ENCODE measurements at places on chromosomes 2 and 18.

DNA sequence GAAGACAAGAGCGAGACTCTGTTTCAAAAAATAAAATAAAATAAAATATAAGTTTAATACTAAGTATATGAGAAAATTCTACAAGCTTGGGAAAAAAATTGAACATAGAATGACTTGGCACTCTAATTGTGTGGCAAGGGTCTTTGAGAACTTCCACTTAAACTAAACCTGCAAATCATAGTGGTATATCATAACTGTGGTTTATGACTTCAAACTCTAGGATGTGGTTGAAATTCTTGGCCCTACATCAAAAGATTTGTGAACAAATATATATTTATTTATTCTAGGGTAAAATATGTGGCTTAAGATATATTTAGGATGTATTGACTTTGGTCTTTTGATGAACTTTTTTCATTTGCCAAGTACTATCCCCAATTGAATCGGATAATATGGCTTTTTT is 3.1 kb upstream of the FAM171B start:
- no peak for DNase-seq

GRCh38 chr2:122500316-122501105 is 745.1 kb downstream of the TSN start:
- no peak for DNase-seq

GRCh38 chr2:7127156-7127555 is 209.9 kb downstream of the RNF144A start:
- DNase-seq, result no peak

DNA sequence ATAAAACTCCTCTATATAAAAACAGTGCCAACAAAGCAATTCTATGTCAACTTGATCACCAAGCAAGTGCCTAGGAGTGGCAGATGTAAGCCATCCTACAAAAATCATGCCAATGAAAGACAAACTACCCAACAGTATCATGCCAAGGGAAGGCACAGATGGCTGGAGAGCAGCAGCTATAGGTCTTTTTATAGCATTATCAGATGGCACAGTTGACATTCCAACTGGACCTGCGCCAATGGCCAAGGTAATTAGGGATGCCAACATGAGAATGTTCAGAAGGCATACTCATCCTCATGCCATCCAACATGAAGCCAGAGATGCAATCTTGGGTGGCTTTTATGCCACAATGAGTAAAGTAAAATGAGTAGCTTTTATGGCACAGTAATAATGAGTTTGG is 237.3 kb downstream of the OTX1 start:
- DNase-seq, result no peak

DNA sequence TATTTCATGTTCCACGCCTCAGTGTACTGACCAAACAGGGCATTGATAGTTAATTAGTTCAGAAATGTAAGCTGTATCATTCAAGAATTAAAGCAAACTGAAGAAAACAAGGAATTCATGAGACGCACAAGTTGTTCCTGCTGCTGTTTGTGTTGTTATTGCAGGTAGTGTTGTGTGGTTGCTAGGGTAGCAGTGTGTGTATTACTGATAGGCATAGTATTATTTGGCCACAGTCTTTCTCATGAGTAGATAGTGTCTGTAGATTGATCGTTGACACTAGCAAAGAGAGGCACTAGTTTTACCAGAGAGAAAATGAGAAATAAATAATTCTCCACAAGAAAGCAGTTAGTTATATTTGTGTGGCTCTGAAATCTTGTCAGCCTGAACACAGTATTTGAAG is 548.6 kb downstream of the LRP1B start:
- no peak for DNase-seq

- no peak for DNase-seq
These were observed 268.0 kb upstream of the TANK start for GRCh38 chr2:160892204-160892603.

DNA sequence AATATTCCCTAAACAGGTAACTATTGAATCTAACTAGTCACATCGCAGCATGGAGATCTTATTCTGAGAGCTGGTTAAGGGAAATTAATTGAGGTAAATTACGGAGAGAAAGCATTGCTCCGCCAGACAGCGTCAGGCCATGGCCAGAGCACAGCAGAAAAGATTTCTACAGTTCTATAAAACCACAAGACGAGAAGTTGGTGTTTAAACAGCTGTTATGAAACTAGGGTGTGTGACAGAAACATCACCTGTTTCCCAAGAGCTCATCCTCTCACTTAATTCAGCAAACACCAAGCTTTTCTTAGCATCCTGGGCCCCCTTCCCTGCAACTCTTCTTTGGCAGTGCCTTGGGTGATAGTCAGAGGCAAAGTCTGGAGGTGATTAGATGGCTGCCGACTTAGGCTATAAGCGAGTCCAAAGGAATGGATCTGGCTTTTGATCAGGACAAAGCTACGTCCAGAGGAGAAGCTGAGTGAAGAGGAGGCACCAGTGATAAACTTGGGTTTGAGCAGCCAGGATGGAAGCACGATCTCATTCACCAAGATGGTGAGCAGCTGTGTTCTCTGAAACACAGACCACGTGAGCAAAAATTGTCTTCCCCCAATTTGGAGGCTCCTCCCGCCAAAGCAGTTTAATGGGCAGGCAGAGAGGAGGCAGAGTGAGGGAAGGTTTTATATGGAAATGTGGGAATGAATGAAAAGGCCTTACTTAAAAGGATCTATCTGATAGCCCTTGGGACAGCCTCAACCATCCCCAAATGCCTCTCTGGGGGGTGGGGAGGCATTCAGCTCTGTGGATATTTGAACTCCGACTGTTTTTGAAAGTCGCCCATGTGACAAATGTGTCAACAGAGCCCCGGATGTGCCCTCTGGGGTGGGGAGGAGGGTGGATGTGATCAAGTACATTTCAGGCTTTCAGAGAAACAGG is 57.8 kb downstream of the PKDCC start:
- peak; percentile 43 for DNase-seq

GRCh38 chr2:206797376-206797775 is 32.0 kb downstream of the FASTKD2 start:
- DNase-seq, result no peak

DNA sequence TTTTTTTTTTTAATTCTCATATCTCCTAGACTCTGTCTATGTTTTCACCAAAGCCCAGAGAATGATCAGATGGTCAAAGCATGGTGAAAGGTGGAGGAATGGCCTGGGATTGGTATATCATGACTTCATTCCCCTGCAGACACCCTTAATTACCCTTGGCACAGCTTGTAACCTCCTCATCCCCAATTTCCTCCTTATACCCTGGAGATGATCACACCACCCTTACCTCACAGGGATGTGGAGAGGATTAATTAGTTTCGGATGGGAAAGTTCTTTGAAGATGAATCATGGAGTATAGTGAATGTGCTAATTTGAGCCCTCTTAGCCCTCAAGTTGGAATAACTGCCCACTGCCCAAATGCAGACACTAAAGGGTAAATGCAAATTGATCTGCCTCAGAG is 138.0 kb upstream of the LYPD6 start:
- no peak for DNase-seq

DNA sequence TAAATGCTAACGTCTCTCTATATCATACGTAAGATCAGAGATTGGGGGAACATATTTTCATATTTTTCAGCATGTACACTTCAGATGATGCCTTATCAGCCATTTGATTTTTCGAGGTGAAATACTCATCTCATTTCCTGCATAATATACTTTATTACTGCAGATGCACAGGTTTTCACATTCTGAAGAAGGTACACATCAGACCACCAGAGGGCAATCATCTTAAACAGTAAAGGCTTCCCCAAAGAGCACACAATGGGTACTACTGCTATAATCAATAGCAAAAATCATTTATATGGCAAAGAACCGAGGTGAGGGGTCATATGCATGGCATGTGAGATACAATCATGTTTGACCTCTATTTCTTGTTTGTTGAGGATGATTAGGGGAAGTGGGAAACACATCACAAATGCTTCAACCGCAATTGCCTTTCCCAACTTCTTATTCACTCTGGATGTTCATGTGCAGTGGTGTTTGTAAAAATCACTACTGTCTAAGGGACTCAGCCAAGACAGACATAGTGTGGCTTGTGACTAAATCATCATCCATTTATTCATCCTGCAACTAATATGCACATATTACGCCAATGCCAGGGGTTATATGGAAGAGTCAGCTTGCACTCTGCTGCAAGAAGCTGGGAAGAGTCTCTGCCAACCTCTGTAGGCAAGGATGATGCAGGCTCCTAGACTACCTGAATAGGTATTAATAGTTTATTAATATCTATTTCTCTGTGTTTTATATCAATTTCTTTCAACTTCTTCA is 118.7 kb downstream of the EPB41L3 start:
- no peak for DNase-seq

GRCh38 chr2:162267996-162268395 is 24.8 kb upstream of the FAP start:
- no peak for DNase-seq

- no peak for DNase-seq
These were observed 410.9 kb upstream of the CYRIA start for GRCh38 chr2:17076533-17076932.

- DNase-seq, result peak; percentile 70
These were observed 16.4 kb downstream of the PTPN18 start for GRCh38 chr2:130372055-130372832.

- no peak for DNase-seq
These were observed 295.3 kb downstream of the GPD2 start for GRCh38 chr2:156731506-156731905.

GRCh38 chr18:6056171-6056910 is 161.0 kb upstream of the TMEM200C start:
- DNase-seq, result no peak

- DNase-seq, result no peak
These were observed 19.0 kb downstream of the TPGS2 start for GRCh38 chr18:36809590-36810381.

DNA sequence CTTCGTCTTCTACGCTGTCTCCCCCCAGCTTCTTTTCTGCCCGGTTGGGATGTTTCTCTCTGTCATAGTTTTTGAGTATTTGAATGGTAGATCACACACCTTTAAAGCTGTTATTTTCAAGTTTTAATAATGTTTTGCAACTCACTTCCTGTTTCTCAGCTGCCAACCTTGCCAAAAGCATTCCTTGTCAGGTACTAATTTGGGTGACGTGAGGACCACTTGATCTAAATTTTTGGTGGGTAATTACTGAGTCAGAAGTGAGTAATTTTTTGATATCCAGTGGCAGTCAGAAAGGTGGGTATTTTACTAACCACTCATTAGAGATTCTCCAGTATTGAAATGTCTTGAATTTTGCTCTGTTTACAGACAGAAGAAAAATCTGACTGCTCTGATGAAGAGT is 852.4 kb upstream of the FANCL start:
- DNase-seq, result no peak

GRCh38 chr2:46335391-46336282 is 38.4 kb downstream of the EPAS1 start:
- DNase-seq, result no peak

DNA sequence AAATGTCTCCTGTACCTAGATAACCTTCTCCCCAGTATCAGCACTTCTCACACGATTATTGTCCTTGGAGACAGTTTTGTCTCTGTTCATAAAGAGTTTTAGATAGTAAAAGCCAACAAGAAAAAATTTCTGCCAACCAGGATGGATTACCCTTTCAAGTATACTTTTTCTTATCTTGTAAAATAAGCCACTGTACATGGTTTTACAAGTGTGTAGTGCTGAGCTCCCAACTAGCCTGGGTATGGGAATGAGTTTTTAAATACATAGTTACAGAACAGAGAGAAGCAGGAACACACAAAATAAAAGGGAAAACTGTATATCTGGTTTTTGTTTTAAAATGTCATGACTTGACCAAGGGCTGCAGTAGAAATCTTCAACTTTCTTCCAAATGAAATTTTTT is 76.7 kb downstream of the C18orf54 start:
- DNase-seq, result no peak

DNA sequence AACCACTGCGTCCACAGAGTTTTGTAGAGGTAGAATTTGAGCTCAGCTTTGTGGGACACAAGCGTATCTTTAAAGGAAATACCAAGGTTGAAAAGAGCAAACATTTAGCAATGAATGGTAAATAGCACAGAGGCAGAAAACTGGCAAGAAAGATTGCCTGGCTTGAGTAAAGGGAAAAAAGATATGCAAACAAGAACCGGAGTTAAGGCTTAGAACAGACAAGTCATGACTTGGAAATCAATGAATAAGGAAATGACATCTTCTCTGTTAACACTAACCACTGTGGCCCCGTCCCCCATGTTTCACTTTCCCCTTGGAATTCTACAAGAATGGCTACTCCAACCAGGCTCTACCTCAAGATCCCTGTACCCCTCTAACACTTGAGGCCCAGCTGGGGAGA is 3.8 kb downstream of the STAM2 start:
- DNase-seq, result no peak

DNA sequence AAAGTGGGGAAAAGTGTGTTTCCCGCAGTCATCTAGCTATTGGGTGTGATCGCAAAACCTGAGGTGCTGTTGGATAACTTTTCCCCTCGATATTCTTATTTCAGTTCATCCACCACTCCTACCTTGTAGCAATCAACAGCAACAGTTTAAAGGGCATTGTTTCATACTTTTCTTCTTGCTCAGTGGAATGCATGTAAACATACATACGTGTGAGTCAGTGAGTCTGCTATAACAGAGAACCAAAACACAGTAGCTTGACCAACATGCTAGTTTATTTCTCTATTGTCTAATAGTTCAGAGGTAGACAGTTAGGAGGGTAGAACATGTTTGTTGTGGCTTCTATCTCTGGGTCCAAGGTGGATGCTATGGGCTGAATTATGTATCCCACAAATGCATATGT is 77.6 kb upstream of the FOXI3 start:
- no peak for DNase-seq

DNA sequence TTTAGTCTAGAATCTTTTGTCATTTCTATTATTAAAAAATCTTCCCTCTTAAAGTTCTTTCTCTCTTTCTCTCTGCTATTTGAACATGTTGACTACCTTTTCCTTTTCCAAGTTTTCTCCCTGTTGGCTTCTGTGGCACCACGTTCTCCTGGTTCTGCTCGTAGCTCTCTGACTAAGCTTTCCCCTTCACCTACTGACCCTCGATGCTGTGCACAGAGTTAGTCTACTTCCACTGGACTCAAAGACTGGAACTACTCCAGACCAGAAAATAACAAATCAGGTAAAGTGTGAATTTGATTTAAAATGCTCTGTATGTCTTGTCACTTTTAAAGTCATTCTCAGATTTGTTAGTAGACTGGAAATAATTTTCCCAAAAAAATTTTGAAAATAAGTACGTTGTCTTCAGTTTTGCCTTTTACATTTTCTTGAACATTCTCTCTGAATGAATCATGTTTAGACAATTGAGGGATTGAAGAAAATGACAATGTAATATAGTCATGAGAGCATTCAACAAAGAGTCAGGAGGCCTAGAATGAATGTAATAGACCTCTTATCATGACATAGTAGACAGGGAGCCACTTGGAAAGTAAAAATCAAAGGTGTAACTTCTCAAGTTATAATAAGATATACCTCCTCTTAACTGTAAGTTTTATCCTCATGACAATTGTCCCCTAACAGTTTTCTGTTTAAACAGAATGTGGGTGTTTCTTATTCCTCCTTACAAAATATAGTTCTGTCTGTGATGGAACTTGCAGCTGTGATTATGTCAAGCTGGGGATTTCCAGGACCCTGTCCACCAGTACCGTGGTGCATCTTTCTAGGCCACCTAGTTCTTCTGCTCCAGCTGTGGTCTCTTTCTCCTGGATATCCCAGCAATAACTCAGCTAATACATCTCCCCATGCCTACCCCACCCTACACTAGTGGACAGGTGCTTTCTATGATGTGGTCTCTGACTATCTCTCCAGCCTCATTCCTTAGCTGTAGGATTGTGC is 25.5 kb downstream of the ITPRID2 start:
- no peak for DNase-seq
